ENCODE measurements at places on chromosomes 2 and 18.

DNA sequence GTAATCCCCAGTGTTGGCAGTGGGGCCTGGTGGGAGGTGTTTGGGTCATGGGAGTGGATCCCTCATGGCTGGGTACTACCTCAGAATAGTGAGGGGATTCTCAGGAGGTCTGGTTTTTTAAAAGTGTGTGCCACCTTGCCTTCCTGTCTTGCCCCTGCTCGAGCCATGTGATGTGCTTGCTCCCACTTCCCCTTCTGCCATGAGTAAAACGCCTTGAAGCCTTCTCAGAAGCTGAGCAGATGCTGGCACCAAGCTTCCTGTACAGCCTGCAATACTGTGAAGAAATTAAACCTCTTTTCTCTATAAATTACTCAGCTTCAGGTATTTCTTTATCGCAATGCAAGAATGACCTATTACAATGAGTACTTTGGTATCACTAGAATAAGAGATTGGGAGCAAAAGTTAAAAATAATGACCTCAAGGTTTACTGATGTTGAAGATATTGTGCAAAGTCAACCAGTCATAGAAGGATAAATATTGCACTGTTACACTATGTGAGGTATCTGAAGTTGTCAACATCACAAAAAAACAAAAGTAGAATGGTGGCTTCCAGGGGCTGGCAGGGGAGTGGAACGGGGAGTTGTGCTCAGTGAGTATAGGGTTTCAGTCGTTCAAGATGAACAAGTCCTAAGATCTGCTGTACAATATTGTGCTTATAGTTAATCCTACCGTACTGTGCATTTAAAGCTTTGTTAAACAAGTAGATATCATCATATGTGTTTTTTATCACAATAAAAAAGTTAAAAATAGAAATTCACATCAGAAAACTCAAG is 938.3 kb upstream of the CNTNAP5 start:
- no peak for DNase-seq

GRCh38 chr2:237766340-237766739 is 32.2 kb upstream of the RBM44 start:
- DNase-seq = no peak

- no peak for DNase-seq
Measured at GRCh38 chr2:195027947-195028346, 629.1 kb upstream of the SLC39A10 start.

DNA sequence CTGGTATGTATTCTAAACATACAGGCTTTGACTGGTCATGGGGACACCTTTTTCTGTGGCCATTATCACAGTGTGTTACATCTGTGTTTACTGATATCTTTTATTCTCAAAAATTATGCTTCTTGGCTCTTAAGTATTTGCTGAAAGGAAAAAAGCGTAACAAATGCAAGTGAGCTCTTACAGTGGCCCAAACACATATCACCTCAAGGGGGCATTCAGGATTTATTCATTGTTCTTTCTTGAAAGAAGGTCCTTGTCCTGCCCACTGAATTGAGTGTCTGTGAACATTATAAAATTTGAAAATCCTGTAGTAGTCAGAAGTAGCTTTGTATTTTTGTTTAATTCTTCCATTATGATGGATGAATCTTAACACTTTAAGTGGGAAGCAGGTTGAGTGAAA is 454.5 kb downstream of the XIRP2 start:
- no peak for DNase-seq

DNA sequence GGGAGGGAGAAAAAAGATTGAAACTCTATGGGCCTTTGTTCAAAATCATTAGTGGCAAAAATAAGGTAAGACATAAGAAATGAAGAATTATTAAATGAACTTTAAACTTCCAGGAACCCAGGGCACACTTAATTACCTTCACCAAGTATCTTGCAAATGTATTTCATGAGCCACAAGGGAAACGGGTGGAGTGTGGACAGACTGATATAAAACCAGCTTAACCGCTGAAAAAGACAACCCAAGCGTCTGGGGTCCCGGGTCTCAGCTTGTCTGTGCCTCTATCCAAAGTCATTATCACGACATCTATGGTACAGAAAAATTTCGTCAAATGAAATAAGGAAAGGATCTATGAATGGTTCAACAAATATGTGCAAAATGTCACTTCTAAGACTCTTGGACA is 13.9 kb upstream of the MBOAT2 start:
- no peak for DNase-seq

DNA sequence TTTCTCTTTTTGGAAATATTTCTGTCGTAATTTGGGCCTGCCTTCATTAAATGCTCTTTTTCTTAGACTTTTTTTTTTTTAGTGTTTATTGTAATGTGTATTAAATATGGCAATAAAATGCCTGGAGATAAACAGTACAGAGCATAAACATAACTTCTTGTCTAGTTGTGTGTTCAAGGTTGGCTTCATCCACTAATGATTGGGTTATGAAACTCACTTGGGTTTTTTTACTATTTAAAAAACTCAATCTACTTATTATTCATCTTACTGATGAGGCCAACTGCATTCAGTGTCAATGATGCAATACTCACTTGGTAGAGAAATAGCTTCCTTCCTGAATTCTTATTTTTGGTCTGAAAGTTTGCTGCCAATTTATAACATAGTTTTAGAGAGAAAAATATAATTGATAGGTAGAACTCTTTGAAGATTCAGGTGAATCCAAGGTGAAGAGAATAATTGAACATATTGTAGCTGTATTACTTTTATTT is 144.2 kb upstream of the NABP1 start:
- DNase-seq = no peak

- DNase-seq = no peak
Measured at GRCh38 chr2:39416140-39416539, 20.9 kb downstream of the MAP4K3 start.

GRCh38 chr2:136328207-136328795 is 210.4 kb upstream of the CXCR4 start:
- no peak for DNase-seq

GRCh38 chr2:176504440-176504839 is 235.2 kb downstream of the MTX2 start:
- no peak for DNase-seq

GRCh38 chr2:28317390-28317789 is 75.3 kb upstream of the FOSL2 start:
- no peak for DNase-seq

DNA sequence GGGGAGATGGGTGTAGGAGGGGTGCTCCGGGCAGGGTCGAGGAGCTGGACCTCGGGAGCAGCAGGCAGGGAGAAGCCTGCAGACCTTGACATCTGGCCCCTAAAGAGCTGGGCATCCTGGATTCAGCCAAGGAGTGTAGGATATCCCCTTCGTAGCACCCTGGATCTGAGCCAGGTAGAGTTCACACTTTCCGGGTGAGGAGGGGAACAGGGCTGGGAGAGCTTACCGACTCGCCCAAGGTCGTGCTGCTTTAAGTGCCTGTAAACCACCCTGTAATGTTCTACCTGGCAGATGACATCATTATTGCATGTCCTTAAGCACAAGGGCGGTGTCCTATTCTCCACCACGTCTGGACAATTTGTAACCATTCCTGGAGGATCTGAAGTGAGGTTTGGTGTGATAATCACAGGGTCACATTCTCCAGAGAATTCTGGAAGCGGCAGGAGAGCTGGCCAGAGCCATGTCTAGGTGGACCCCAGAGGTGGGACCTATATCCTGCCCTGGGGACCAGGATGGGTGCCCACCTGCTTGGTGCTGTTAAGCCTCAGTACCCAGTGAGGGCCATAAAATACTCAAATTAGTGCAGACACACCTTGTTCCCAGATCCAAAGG is 14.6 kb downstream of the ITM2C start:
- no peak for DNase-seq

DNA sequence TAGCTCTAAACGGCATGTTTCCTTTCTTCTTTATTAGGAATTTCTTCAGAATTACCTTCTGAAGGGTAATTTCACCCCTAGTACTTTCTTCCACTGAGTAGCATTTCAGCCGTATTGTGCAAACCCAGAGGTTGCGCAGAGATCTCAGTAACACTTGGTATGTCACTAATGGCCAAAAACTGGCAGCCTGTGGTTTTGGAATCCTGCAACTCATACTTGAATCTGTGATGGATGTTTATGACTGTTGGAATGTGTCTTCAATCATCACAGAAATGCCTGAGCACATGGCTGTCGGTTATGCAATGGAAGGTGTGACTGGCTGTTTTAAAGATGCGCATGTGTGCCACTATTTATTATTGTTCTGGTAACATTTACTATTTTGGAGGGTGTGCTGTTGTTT is 100.0 kb downstream of the COLEC12 start:
- DNase-seq = no peak

- no peak for DNase-seq
Measured at GRCh38 chr2:149587950-149588487, 444 bp upstream of the MMADHC start.

DNA sequence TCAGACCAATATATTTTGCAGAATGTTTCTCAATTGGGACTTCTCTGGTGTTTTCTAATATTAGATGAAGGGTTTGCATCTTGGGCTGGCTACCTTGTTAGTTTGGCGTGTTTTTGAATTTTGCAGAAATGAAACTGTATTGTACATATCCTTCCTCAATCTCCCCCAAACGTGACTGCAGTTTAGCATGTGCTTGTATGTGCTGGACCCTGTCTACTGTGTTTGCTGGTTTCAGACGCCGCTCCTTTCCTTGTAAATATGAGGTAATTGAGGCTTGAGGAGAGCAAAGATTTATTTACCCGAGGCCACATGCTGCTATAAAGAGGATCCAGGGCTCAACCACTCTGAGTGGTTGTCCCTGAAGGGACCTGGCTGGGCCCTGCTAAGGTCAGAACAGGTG is 57.2 kb downstream of the NGEF start:
- DNase-seq = no peak

DNA sequence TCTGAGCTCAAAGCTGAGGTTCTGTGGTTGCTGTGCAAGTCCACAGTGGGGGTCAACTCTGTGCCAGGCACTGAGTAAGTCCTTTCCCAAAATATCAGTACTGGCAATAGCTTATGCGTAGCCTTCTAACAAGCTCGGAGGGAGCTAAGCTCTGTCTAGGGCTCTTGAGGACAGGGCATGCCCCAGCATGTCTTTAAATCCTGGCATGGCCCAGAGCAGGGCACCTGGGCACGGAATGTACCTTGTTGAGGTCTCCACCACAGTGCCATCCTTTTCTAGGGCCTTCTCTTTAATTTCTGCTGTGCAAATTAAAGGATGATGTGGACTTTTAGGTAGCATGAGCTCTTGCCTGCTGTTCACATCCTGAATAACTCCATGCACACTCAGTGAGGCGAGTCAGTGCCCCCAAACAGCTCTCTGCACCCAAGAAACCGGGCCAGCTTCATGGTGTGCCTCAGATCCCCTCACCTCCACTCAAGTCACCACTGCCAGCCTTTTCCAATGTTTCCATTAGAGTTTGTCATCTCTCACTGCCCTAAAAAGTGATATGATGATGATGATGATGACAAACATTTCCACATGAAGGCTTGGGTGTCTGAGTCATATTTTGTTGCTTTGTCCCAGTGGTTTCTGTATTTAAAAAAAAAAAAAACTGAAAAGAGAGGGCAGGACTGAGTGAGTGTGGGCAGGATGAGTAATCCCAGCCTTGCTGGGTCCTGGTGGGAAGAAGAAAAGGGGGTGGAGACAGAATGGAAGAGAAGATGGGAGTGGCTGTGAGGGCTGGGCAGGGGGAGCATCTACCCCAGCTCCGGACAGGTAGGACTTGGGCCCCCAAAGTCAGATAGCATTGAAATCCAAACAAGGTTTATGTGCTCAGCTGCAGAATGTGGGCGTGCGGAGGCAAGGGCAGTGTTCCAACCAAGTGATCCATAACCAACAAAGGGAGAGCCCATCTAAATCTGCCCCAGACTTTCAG is 78.9 kb downstream of the ZBTB7C start:
- DNase-seq = no peak

GRCh38 chr2:142582317-142582716 is 295.1 kb upstream of the KYNU start:
- DNase-seq = no peak

GRCh38 chr18:711310-711656 is 1.1 kb downstream of the ENOSF1 start:
- DNase-seq = no peak

- DNase-seq = no peak
Measured at GRCh38 chr2:142989273-142990204, 112.1 kb downstream of the KYNU start.

DNA sequence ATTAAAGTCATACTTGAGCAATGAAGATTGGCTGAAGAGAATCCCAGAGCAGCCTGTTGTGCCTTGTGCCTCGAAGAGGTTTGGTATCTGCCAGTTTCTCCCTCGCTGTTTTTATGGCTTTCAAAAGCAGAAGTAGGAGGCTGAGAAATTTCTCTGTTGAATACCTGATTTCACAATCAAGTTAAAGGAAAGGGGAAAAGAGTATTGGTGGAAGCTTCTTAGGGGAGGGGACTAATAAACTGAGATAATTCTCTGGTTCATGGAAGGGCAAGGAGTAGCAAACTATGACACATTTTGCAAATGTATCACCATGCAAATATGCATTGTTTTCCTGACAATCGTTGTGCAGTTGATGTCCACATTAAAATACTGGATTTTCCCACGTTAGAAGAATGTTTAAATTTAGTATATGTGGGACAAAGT is at the start of gene IL1B:
TSS of gene IL1B (minus strand) at position 85 of the 423 bp plus-strand sequence. CDS start 550 bp downstream, outside the sequence.
- DNase-seq = no peak

DNA sequence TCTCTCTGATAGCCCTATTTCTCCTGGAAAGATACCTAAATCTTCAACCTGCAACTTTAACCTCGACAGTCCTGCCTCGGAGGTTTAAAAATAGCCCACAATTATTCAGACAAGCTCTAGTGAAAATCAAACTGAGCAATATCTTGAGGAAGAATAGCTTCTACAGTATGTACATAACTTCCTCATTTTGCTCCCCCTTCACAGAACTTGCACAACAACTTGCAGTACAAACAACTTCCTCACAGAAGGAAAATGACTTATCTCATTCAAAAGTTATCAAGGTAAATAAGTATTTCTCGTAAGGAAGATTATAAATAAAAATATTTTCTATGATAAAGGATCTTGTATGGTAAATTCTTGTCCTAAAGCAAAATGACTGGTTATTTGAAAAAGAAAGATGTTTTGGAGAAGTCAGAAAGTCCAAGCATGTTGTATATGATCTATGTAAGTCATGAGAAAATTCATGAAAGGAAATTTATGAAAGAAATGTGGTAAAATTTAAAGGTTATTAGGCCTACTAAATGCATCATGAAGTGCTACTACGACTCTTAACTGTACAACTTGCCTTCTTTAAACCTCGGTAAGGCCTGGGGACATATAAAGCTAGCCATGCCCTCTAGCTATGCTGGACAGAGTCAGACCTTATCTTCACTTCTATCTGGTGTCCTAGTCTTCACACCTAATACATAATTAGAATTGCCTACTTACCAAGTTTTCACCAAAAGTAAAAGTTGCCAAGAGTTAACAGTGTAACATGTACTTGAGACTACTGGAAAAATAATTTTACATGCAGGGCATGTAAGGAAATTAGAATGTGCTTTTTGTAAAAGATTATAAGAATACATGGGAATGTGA is 394.5 kb downstream of the DLGAP1 start:
- DNase-seq = no peak

DNA sequence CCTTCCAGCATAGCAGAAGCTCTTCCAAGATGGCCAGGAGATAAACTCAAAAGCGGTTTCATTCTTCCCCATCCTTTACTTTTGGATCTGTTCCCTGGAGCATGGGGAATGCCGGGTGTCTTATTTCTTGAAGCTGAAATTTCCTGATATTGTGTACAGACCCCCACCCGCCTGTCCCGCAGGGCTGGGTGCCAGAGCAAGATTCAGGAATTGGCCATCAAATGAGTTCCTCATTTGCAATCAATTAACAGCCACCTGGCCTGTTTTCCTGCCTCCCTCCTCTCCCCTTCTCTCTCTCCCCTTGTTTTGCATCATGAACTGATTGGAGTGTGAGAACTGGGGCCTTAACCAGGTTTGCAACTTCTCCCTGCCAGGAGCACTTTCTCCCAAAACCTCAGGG is 202.1 kb downstream of the SH3RF3 start:
- no peak for DNase-seq

GRCh38 chr2:18856765-18857164 is 267.4 kb upstream of the NT5C1B start:
- no peak for DNase-seq
